ENCODE measurements at places on chromosomes 6 and 20.

GRCh38 chr6:130577178-130577919 is 211.5 kb downstream of the TMEM200A start:
- peaks cover 15% of the 10 kb centered on the region for H3K4me1 ChIP-seq
- no peak overlapping the region for H3K4me3 ChIP-seq
- H3K27me3 ChIP-seq, result peaks cover 7% of the 10 kb centered on the region
- no peaks in the 10 kb centered on the region for H3K36me3 ChIP-seq
- no peak overlapping the region for H3K27ac ChIP-seq

- no peak for DNase-seq
- no peaks in the 10 kb centered on the region for H3K27me3 ChIP-seq
- H3K4me3 ChIP-seq, result no peak overlapping the region
- no peaks in the 10 kb centered on the region for H3K4me1 ChIP-seq
Measured at GRCh38 chr6:169640983-169641382, 60.8 kb downstream of the WDR27 start.

DNA sequence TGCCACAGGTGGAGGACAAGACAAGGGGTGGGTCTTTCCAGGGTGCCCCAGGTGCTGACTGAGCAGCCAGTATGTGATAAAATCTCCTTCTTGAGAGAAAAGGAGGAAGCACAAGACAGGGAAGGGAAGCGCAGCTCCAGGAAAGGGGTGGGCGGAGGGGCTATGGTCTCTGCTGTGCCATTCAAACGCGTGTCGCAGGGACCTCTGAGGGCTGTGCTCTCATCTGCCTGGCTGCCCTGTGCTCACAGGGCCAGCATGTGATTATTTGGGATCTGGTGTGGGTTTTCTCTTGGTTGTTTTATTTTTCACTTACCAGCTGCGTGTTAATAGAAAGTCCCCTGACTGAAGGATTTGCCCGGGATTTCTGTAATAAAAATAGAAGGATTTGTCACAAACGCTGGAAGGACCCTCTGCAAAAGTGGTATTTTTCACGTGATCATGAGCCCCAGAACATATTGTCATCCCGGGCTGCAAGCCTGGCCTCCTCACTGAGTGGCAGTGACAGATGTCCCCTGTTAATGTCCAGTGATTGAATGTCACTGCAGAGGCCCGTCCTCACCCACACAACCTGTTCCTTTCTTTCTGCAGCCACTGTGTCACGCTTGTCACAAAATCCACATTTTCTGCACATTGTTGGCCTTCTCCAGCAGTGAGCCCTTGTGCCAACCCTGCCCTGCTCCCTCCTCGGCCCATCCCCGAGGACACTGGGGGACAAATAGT is 35.0 kb upstream of the VSX1 start:
- H3K27ac ChIP-seq, result no peak overlapping the region
- H3K4me3 ChIP-seq, result no peak overlapping the region
- H3K4me1 ChIP-seq, result peaks cover 2% of the 10 kb centered on the region
- H3K36me3 ChIP-seq, result no peaks in the 10 kb centered on the region
- DNase-seq, result no peak
- peaks cover 5% of the 10 kb centered on the region for H3K27me3 ChIP-seq

DNA sequence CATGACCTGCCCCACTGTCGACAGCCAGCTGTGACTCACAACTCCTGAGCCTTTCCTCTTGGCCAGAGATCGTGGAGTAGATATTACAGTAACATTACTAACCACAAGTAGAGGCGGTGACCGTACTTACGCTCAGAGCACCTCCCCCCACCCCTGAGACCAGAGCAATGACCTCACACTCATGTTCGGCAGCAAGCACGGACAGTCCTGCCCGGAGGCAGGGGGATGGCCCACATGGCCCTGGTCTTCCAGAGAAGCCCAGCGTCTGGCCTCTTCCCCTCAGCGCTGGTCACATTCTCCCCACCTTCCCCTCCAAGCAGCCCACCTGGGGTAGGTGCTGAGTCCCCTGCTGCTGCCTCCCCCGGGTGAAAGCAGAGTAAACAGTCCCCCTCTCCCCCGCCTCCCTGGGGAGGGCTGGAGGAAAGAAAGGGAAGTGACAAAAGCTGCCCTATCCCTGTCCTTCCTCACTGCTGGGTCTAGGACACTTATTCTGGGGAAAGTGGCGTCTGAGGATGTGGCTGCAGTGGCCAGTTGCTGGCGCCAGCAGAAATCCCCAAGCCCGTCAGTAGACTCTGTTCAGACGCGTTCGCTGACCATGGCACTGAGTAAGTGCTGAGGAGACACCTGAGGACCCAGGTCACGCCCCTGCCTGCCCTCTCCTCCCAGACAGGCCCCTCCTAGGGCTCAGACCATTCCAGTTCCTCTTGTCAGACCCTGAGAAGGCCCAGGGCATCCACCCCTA is 68.5 kb downstream of the MRPL14 start:
- peaks cover 5% of the 10 kb centered on the region for H3K36me3 ChIP-seq
- DNase-seq, result peak; percentile 64
- peak overlapping the region; percentile 93 for H3K27ac ChIP-seq
- H3K4me1 ChIP-seq, result peaks cover 24% of the 10 kb centered on the region

DNA sequence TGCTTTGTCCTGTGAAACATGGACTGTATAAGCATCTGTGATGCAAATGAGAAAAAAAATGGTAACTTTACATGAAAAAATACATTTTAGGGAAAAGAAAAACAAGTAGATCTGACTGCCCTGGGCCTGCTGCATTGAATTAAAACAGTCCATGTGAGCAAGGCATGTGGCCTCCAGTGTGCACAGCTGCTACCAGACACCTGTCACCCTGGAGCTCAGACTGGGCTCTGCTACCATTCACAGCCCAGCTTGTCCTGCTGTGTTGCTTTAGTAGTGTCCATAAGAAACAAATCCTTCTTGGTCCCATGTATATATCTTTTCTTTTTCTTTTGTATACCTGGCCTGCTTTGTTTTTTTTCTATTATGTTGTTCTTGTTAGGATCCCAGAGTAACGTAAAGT is 315.9 kb downstream of the NKAIN2 start:
- H3K4me1 ChIP-seq, result no peaks in the 10 kb centered on the region
- H3K27me3 ChIP-seq, result no peaks in the 10 kb centered on the region
- H3K4me3 ChIP-seq, result no peak overlapping the region
- H3K36me3 ChIP-seq, result no peaks in the 10 kb centered on the region
- no peak overlapping the region for H3K27ac ChIP-seq

- no peak for DNase-seq
- no peak overlapping the region for H3K27ac ChIP-seq
- H3K4me3 ChIP-seq, result no peak overlapping the region
- H3K4me1 ChIP-seq, result no peaks in the 10 kb centered on the region
Measured at GRCh38 chr6:130326496-130326895, 39.3 kb upstream of the TMEM200A start.

DNA sequence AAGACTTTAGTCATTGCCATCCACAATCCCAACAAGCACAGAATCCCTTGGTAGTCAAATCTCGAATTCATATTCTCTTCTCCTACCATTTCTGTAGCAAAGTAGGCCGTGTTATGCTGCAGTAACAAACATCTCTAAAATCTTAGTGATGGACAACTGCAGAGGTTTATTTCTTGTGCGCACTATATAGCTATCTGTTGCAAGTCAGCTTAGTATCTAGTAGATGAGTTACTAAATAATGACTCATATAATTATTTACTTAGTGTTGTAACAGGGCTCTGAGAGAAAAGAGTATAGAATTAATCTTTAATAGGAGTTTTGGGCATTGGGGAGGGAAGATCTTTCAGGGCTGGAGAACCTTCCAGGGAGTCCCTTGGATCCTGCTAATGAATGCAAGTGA is 73.3 kb downstream of the CAP2 start:
- no peaks in the 10 kb centered on the region for H3K4me1 ChIP-seq
- DNase-seq, result no peak
- H3K27ac ChIP-seq, result no peak overlapping the region
- no peak overlapping the region for H3K4me3 ChIP-seq
- no peaks in the 10 kb centered on the region for H3K27me3 ChIP-seq

Data from stimulated activated naive B cell treated with anti-CD40 and anti-IgM and Interleukin-4, amounts not matched to agents 10 μg/mL and 1 μg/mL and 100 μg/mL, for 72 hours (primary cell).